ENCODE measurements at places on chromosomes 12 and 14.
A peak's percentile ranks its signal among the peaks of the same experiment; 100 is the strongest.

GRCh38 chr12:105995961-105996431 lies 142.8 kb downstream of the NUAK1 start:
- no peak for DNase-seq

- no peak for DNase-seq
Observed at GRCh38 chr14:87975636-87976035, 17.3 kb downstream of the GALC start.

DNA sequence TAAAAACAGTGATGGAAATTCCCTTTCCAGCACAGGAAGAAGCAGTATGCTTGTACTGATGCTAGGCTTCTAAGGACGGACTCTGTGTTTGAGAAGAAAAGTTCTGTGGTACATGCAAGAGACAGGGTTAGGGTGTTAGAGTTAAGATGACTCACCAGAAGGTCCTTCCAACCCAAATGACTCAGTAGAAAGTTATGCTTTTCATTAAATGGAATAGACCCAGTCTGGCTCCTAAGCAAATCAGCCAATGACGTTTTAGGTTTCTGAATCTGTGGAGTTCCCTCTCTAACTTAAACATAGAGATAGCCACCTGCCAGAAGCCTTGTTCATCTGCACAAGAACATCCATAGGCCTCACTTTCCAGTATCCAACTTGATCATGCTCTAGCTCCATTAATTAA lies 5.7 kb downstream of the PTHLH start:
- peak; percentile 29 for DNase-seq

DNA sequence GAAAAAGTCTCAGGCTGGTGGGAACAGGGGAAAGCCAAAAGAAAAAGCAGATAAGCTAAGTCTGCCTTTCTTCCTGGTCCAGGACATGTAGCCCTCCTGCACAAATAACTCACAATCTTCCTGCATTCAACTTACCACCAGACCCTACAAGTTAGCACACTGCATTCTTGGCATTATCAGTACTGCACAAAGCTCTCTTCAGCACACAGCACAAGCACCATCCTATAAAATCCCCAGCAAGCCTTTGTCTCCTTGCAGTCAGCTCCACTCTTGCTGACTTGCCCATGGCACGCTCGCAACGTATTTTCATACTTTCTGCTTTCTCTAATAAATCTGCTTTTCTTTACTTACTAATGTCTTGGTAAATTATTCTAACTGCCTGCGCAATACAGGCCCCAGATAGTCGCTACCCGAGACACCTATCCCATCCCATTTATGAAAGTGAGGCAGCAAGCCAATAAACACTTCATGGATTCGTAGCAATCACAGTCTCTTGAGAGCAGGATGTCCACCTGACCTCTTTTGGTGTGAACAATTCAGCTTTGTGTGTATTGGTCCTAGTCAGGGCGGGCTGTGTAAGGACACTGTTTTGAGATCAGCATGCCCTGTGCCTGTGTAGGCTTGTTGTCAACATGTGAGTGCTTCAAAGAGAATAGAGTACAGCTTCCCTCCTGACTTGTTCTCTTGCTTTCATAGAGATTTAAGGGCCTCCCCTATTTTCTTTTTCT lies 49.0 kb downstream of the TMEM117 start:
- DNase-seq: no peak

GRCh38 chr12:58138424-58138823 lies 197.1 kb downstream of the ATP23 start:
- no peak for DNase-seq

DNA sequence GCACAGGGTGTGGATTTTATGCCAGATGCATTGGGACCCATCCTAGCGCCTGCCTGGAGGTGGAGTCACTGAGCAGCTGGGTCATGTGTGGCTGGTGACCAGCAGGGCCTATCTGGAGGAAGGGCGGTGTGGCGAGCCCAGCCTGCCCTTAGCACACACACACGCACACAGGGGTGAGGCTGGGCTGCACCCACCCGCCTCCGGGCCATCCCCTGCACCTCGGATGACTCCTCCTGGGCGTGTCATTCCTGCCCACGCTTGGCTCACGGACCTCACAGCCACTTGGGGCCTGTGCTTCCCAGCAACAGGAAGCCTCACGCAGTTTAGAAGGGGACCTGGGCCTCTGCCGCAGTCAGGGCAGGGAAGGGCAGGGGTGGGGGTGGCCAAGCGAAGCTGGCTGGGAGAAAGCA lies 36.2 kb upstream of the FZD10 start:
- DNase-seq: no peak

DNA sequence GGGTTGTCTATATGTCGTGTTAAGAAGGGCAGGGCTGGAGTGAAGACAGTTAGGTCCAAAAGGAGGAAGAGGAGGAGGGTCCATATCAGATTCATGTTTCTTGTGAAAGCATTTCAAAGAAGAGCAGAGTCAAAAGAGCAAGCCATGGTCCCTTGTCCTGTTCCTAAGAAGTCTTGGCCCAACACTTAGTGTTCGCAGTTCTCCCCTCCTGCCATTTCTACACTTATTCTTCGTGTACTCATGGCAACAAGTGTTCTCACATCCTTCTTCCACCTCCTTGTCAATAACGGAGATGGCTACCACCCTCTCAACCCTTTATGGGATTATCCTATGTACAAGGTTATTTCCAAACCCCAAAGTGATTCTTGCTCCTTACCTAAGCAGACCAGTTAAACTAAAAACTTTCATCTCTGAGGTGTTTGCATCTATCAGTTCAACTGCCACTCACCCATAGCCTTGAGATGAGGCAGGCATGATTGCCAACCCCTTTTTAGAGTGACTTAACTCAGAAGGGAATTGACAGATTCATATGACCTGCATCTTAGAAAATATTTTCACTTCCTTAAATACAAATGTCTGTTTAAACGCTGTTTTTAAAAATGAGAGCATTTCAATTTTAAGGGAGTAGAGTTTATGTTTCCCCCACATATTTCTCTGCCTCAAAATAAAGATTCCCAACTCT lies 19.8 kb upstream of the RNASE2 start:
- DNase-seq: peak; percentile 5

DNA sequence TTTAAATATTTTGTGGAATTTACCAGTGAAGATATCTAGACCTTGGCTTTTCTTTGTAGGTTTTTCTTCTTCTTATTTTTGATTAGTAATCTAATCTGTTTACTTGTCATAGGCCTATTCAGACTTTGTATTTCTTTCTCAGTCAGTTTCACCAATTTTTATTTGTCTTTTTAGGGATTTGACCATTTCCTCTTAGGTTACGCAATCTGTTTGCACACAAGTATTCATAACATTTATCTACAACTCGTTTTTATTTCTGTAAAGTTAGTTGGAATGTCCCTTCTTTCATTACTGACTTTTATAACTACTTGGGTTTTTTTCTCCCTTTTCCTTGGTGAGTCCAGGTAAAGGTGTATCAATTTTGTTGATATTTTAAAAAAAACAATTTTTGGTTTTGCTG lies 545.7 kb downstream of the AACS start:
- no peak for DNase-seq

DNA sequence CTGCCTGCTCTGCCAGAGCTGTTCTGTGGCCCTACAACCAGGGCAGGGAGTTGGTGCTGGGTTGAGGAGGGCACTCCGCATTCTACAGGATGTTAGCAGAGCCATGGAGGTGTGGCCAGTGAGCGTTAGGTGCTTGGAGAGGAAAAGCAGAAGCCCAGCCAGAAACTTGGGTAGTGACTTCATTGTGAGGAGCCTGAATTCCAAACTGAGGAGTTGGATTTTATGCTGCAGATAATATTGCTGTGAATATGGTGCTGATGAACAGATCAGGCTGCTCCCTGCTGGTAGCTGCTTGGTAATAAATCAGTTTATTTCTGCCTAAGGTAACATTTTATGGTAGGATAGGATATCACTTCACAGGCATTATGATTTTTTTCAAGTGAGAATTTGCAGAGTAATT lies 7.1 kb upstream of the CCDC175 start:
- no peak for DNase-seq

- no peak for DNase-seq
Observed at GRCh38 chr14:78498062-78498595, 328.0 kb downstream of the NRXN3 start.
